ENCODE measurements at places on chromosomes 1 and 21.

DNA sequence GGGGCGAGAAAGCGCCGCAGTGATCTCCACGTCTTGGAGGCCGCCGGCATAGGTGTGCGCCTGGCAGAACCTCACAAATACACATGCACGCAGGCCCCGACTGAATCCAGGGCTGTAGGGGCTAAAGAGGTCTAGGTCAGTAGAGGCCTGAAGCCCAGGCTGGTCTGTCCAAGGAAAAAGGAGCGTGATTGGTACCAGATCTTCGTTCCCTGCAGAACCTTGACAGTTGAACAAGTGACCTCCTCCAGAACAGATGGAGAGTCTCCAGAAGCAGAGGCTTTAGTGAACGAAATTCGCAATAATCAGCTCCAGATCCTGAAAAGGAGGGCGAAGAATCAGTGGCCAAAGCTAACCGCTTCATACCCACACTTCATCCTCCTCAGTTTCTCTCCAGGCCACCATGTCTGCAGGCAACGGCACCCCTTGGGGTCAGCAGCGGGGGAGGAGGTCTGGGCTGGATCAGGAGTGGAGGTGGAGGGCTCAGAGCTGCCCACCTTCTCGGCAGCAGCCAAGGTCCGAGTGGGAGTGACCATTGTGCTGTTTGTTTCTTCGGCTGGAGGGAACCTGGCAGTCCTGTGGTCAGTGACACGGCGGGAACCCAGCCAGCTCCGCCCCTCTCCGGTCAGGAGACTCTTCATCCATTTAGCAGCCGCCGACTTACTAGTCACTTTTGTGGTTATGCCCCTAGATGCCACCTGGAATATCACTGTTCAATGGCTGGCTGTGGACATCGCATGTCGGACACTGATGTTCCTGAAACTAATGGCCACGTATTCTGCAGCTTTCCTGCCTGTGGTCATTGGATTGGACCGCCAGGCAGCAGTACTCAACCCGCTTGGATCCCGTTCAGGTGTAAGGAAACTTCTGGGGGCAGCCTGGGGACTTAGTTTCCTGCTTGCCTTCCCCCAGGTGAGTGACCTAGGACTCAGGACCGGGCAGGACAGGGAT lies 749 bp upstream of the PEX11B start:
- DNase-seq, result no peak

- no peak for DNase-seq
These were observed 77.9 kb downstream of the GFI1 start for GRCh38 chr1:92408825-92409224.

GRCh38 chr1:101193733-101194169 lies 43.1 kb upstream of the S1PR1 start:
- no peak for DNase-seq

DNA sequence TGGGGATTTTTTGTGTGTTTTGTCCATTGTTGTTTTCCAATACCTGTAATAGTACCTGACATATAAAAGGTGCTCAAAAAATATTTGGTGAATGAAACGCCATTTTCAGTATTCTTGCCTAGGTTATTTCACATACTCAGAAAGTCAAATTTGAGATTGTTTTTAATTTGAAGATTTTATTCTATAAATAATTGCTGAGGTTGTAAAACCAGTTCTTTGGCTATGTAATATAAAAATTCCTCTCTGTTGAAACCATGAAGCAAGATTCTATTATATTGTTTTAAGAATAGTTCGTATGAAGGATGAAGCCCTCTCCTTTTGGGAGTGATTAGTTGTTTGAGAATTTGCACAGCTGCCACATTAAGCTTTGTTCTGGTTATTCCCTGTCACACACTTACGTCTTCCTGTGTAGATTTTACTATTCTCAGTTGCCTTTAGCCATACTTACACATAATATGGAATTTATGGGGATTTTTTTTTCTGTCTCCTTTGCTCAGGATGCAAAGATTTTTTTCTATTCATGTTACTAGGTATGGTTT lies 60.2 kb upstream of the MPC2 start:
- DNase-seq, result no peak

GRCh38 chr1:184388971-184389370 lies 2.1 kb downstream of the C1orf21 start:
- DNase-seq, result no peak

GRCh38 chr1:25456502-25456901 lies 25.8 kb downstream of the MACO1 start:
- no peak for DNase-seq

DNA sequence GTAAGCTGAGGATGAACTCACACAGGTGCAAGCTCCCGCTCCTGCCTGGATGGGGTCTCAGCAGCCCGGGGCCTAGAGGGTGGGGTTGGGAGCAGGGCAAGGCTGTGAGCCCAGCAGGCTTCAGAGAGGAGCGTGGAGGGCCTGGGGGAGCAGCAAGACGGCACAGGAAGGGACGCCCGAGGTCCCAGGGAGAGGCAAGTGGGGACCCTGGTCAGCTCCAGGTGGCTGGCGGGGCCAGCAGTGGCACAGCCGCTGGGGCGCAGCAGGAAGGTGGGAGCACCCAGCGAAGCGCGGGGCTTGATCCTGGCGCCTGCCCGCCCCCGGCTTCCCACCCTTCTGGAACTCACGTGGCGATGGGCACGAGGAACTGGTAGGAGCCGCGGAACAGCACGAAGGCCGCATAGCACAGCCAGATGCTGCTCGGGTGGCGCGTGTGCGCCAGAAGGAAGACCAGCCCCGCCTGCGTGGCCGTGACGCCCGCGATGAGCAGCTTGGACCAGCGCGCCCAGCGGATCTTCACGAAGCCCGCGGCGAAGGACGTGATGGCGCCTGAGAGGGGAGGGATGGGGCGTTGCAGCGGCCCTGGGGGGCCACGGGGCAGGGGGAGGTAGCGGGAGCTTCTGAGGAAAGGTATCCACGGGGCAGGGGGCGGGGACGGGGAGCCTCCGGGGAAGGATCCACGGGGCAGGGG lies 11.7 kb downstream of the SLC19A1 start:
- DNase-seq, result no peak

GRCh38 chr1:220905650-220906560 lies 26.7 kb downstream of the HLX start:
- DNase-seq, result no peak

DNA sequence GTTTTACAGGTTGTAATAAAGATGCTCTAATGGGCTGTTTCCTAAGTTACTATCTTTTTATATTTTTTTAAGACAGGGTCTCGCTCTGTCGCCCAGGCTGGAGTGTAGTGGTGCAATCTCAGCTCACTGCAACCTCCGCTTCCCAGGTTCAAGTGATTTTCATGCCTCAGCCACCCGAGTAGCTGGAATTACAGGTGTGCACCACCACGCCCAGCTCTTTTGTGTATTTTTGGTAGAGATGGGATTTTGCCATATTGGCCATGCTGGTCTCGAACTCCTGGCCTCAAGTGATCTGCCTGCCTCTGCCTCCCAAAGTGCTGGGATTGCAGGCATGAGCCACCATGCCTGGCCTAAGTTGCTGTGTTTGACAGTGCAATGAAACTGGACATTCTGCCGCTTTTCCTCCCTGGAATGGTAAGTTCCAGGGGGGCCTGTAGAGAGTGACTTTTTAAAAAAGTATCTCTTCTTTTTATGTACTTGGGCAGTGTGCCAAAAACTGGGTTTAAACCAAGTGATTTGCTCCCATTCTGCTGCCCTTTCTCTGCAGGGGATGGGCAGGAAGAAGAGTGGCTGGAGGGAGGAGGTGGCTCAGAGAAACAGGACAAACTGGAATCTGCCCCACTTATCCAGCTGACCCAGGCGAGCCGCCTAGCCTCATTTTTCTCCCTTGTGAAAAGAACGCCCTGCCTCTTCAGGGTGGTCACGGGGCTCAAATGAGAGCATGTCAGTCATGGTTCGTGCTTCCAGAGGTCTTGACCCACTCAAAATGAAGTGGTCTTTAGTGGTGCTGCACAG lies 2.3 kb downstream of the SLC37A1 start:
- no peak for DNase-seq

DNA sequence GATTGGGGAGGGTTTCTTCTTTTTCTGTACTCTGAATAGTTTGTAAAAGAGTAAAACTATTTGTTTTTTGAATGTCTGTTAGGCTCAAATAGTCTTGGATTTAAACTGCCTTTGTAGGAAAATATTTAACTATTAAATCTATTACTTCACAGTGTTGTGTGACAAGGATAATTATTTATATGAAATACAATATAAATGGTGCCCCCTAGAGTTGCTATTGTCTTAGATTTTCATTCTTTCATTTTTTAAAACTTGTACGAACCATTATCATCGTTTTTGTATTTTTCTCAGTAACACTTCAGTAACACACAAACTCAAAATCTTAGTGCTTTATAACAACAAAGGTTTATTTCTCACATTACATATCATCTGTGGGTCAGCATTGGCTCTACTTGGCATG lies 37.4 kb downstream of the C1orf185 start:
- DNase-seq, result no peak

- no peak for DNase-seq
These were observed 215.4 kb downstream of the ASTN1 start for GRCh38 chr1:176949033-176949662.

DNA sequence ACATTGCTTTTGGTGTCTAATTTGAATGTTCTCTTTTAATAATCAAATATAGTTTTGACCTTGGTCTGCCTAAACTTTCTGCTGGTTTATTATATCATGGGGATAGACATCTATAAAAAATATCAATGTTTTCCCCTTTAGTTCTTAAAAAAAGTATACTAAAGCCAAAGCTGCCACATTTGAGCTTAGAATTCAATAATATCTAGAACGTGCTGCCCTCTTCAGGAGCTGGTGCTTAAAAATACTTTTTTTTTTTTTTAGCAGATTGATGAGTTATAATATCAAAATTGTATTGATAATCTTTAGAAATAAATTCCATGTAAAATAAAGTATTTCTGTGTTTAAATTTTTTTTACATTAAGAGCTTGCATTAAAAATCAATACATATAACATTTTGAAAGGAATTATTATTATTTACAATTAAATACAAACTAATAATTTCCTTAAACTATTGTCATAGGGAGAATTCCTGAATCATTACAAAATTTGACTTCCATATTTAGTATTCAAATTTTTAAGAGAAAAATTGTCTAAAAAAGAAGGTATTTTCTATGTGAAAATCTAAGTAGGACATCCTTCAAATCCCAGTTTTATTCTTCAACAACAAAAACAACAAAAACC lies 40.1 kb upstream of the ADGRL2 start:
- no peak for DNase-seq

GRCh38 chr1:52033190-52034049 lies at the start of gene KTI12:
Gene KTI12 (minus strand): TSS chr1:52033810. CDS start chr1:52033761, 49 bp downstream.
- DNase-seq, result peak; percentile 72

- DNase-seq, result no peak
These were observed 38.0 kb upstream of the SERBP1 start for GRCh38 chr1:67468066-67468718.

GRCh38 chr1:186662752-186663151 lies 17.5 kb downstream of the PTGS2 start:
- no peak for DNase-seq

DNA sequence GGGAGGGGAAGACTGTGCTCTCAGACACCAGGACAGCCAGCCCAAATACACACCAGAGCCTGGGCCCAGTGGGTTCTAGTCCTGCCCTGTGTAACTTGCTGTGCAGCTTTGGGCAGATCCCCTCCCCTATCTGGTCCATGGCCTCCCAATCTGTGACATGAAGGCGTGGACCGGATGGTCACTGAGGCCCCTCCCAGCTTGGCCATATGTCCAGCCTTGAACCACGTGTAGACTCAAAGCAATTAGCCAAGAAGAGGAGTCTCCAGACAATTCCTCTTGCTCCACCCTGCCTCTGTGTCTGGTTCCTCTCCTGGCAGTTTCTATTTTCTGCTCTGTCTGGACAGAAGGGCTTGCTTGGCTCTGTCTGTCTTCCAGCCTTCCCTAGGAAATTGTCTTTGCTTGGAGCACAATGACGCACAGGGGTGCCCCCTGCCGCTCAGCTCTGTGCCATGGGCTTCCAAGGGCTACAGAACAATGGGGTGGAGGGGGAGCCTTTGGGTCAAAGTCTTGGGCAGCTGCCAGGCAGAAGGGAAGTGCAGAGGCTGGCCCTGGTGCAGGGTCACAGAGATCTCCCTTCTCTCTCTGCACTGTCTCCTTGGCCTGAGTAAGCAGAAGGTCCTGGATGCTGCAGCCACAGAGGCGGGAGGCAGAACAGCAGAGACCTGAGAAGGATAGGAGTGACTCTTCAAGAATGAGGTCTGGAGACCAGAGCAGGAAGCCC lies 66.1 kb downstream of the TENT5C start:
- DNase-seq, result no peak

DNA sequence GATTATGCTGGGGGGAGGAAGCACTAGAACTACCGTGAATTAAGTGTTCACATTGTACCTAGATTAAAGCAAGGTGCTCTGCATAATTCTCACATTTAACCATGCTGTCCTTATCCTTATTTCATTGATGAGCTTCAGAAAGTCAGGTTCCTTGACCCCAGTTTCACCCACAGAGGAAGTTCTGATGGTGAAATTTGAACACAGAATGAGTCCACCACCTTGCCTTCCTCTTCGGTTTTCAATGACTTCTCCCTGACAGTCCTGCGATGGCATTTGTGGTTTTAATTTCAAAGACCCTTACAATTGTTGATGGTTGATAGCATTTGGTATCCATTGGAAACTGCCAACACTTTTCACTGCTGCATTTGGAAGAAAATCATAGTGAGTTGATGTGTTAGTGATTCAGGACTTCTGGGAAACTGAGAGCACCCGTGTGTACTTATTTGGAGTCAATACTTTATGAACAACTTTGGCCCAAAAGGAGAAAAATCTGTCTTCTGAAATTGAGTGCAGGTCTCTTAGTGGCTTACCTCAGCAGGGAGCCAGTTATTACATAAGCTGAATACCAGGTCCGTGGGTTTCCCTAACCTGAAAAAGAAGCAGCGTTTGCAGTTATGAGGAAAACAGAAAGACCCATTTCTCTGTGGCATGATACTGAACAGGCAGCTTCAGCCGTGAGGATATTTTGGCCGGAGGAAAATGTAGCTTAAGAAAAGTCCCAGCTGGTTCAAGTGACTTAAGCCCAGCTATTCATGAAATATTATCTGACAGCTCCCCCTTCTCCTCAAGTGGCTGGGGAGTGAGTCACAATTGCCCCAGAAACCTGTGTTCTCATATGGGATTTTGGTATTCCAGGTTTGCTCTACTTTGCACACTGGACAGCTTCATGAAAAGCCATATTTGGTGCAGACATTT lies 47.5 kb downstream of the ROR1 start:
- DNase-seq, result no peak

- no peak for DNase-seq
These were observed 86.3 kb downstream of the ACBD6 start for GRCh38 chr1:180415985-180416633.

- DNase-seq, result no peak
These were observed 2.2 kb downstream of the TCEA3 start for GRCh38 chr1:23422241-23422877.

DNA sequence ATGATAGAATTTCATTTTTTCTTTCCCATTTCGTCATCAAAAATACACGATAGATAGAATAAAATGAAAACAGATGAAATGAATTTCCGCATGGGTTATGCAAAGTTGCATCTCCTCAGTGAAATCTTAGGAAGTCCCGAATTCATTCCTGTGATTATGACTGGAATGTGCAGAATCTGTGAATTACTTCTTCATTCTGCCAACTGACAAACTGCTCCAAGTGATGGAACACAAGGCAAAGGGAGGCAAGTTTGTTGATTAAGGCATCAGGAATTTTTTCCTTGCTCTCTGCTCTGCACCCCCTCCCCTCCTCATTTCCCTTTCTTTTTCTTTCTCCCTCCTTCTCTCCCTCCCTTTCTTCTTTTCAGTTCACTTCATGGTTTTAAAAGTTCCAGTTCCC lies 37.0 kb upstream of the ADGRL4 start:
- DNase-seq, result no peak

GRCh38 chr1:166907763-166908162 lies 31.7 kb upstream of the TADA1 start:
- no peak for DNase-seq

GRCh38 chr1:201528631-201529252 lies 10.2 kb upstream of the NAV1 start:
- DNase-seq, result no peak

Data from activated T-cell treated with anti-CD3 and anti-CD28 coated beads for 4 hours (primary cell).